ENCODE measurements at places on chromosomes 6 and 20. TPM values are rescaled to one million over a fixed set of nuclear protein-coding genes. Genes with fewer than 3 reads are reported as not detected.

Gene OR2H1
- total RNA-seq = not detected

Gene MAPK14
- total RNA-seq = 71.8 TPM

- no peak for DNase-seq
These were observed 350.7 kb downstream of the LAMA2 start for GRCh38 chr6:129233458-129234134.

Gene TDRD6
- 0.05 TPM for total RNA-seq

GRCh38 chr6:169220068-169220964 is 33.3 kb downstream of the THBS2 start:
- no peak for DNase-seq

- peak; percentile 33 for DNase-seq
These were observed 30.3 kb upstream of the AFDN start for GRCh38 chr6:167796192-167796981.

GRCh38 chr6:37210313-37210968 is 40.5 kb downstream of the PIM1 start:
- DNase-seq = peak; percentile 90

- no peak for DNase-seq
These were observed at the start of gene OR2J3 for GRCh38 chr6:29107758-29108157. TSS of gene OR2J3 (plus strand) at chr6:29108058. CDS start at chr6:29111891, 3,833 bp downstream.

GRCh38 chr6:2432292-2432691 is 186.9 kb upstream of the GMDS start:
- no peak for DNase-seq

DNA sequence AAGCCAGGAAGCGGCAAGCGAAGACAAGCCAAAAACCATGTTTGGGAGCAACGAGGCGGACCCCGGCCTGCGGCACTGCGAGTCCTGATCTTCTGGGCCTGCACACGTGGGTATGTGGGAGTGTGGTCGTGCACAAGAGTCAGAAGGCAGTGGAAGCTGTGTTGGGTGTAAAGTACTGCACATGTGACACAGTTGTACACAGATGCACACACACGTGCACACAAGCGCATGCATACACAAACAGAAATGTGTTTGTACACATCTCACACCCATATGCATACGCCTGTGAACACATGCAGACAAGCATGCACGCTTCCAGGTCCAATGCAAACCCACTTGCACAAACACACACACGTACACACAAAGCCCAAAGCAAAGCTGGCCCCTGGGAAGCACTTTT is 52.6 kb upstream of the SLCO4A1 start:
- no peak for DNase-seq

- no peak for DNase-seq
These were observed 406.0 kb downstream of the GRIK2 start for GRCh38 chr6:101799531-101799930.

DNA sequence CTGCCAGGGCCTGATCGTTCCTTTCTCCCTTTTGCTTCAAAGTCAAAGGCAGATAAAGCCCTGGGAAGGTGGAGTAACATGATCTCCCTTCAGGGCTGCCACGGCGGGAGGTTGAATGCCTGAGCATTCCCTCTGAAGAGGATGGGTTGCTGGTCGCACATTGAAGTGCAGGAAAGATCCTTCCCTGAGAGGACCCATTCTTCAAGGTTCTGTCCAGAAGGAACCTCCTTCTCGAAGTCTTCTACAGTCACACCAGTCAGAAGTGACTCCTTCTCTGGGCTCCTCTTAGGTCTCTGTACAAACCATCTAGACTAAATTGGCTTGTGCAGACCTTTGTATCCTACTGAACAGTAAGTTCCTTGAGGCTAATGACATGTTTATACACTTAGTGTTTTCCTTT is 192.6 kb upstream of the VGLL2 start:
- no peak for DNase-seq

- DNase-seq = no peak
These were observed 34.6 kb downstream of the SLC16A10 start for GRCh38 chr6:111121789-111122350.

DNA sequence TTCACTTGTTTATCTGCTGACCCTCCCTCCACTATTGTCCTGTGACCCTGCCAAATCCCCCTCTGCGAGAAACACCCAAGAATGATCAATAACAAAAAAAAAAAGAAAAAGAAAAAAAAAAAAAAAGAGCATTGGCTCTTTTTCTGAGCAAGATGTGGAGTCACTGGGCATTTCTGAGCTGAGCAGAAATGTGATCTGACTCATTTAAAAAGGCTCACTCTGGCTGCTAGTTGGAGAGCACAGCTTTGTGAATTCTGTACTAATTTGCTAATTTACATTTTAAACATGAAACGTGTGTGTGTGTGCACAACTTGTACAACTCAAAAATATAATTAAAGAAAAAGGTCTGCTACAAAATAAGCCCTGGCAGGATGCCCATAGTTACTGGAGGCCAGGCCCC is 20.2 kb downstream of the SCML4 start:
- no peak for DNase-seq

- DNase-seq = no peak
These were observed 59.6 kb downstream of the SPTLC3 start for GRCh38 chr20:13068336-13068735.

DNA sequence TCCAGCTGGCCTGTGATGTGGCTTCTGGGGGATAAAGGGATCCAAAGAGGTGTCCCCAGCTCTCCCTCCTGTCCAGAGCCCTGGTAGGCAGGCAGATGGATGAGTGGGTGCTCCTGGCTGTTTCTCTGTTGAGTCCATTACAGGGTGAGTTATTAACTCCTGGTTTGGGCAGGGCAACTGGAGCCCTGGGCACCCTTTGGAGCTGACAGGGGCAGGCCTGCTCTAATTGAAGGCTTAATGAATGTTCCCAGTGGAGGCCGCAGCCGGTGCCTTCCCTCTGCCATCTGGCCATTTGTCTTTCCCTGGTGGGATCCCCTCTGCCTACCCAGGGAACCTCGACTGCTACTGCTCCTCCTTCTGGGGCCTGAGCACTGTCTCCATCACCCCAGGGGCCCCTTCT is 44.7 kb upstream of the MLN start:
- no peak for DNase-seq

DNA sequence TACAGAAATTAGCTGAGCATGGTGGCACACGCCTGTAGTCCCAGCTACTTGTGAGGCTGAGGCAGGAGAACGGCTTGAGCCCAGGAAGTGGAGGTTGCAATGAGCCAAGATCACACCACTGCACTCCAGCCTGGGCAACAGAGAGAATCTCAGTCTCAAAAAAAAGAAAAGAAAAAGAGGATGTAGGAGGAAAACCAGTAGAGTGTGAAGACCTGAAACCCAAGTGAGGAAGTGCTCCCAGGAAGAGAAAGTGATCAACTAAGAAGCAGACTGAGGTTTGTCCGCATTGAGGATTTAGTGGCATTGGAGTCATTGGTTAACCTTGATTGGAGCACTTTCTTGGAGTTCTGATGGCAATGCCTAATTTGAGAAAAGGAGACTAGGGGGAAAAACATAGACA is 20.6 kb upstream of the TASP1 start:
- no peak for DNase-seq

- no peak for DNase-seq
These were observed 1.4 kb downstream of the SPO11 start for GRCh38 chr20:57330998-57331397.

DNA sequence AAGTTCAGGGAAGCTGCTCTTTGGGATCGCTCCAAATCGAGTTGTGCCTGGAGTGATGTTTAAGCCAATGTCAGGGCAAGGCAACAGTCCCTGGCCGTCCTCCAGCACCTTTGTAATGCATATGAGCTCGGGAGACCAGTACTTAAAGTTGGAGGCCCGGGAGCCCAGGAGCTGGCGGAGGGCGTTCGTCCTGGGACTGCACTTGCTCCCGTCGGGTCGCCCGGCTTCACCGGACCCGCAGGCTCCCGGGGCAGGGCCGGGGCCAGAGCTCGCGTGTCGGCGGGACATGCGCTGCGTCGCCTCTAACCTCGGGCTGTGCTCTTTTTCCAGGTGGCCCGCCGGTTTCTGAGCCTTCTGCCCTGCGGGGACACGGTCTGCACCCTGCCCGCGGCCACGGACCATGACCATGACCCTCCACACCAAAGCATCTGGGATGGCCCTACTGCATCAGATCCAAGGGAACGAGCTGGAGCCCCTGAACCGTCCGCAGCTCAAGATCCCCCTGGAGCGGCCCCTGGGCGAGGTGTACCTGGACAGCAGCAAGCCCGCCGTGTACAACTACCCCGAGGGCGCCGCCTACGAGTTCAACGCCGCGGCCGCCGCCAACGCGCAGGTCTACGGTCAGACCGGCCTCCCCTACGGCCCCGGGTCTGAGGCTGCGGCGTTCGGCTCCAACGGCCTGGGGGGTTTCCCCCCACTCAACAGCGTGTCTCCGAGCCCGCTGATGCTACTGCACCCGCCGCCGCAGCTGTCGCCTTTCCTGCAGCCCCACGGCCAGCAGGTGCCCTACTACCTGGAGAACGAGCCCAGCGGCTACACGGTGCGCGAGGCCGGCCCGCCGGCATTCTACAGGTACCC is at the start of gene ESR1:
Gene ESR1, plus strand, starts transcription at position 170 of the 858 bp plus-strand sequence. Its CDS starts 231 bp downstream, at position 401.
- DNase-seq = no peak

DNA sequence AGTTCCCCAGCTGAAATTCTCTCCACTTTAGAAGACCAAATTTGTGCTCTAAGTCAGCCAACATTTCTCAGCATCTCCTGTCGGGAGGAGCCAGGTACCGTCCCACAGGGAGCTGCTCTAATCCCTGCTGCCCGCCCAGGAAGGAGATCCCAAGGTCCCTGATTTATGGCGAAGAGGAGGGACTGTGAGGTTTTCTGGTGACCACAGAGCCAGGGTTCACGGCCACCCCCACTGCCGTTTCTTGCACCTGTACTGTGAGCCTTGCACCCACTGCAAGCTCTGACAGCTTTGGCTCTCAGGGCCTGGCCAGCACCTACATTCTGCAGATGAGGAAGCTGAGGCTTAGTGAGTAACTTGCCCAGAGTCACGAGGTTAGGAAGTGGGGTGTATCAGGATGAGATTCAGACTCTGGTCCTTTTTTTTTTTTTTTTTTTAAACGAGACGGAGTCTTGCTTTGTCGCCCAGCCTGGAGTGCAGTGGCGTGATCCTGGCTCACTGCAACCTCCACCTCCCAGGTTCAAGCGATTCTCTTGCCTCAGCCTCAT is 34.9 kb downstream of the FOXC1 start:
- no peak for DNase-seq

GRCh38 chr6:6516666-6517458 is 71.7 kb upstream of the LY86 start:
- DNase-seq = no peak

GRCh38 chr6:46015119-46015968 is at the start of gene CLIC5:
TSS of gene CLIC5 (minus strand) at chr6:46015860. CDS start at chr6:46015542, 318 bp downstream.
- no peak for DNase-seq

Gene GCLC
- 33.4 TPM for total RNA-seq

Gene PPP1R3G
- total RNA-seq = 0.74 TPM

Gene TSHZ2
- total RNA-seq = 1.9 TPM

- DNase-seq = no peak
These were observed 1.4 kb upstream of the LEMD2 start for GRCh38 chr6:33790379-33790778.

Gene ZNF341
- 2.4 TPM for total RNA-seq

- no peak for DNase-seq
These were observed 382.8 kb downstream of the CDH26 start for GRCh38 chr20:60341062-60341461.

- DNase-seq = peak; percentile 70
These were observed 170.1 kb upstream of the LAMP5 start for GRCh38 chr20:9344083-9344920.

Gene SCRT2
- not detected for total RNA-seq

GRCh38 chr6:23783901-23784300 is 342.1 kb upstream of the NRSN1 start:
- no peak for DNase-seq

- no peak for DNase-seq
These were observed 212.5 kb upstream of the CNR1 start for GRCh38 chr6:88378639-88379038.

- DNase-seq = no peak
These were observed 215.2 kb upstream of the ARID1B start for GRCh38 chr6:156562019-156562418.

Gene CRISP2
- not detected for total RNA-seq

Gene TRIM10
- not detected for total RNA-seq

- no peak for DNase-seq
These were observed 384.9 kb downstream of the MAFB start for GRCh38 chr20:40304119-40304613.

GRCh38 chr6:85574932-85575598 is 18.6 kb downstream of the SNX14 start:
- DNase-seq = peak; percentile 73

GRCh38 chr6:156024339-156024738 is 568.7 kb upstream of the NOX3 start:
- DNase-seq = no peak

Gene ABHD16B
- total RNA-seq = not detected

Gene NHLRC1
- total RNA-seq = 1.6 TPM

DNA sequence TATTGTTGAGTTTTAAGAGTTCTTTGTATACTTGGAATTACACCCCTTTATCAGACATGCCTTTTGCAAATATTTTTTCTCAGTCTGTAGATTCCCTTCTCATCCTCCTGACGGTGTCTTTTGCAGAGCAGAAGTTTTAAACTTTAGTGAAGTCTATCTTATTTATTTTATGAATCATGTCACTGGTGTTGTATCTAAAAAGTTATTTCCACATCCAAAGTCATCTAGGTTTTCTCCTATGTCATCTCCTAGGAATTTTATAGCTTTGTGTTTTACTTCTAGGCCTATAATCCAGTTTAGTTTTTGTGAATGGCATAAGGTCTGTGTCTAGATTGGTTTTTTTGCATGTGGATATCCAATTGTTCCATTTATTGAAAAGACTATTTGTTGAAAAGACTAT is 271.3 kb downstream of the KIF16B start:
- no peak for DNase-seq
